ENCODE measurements at places on chromosomes 2 and 18.

DNA sequence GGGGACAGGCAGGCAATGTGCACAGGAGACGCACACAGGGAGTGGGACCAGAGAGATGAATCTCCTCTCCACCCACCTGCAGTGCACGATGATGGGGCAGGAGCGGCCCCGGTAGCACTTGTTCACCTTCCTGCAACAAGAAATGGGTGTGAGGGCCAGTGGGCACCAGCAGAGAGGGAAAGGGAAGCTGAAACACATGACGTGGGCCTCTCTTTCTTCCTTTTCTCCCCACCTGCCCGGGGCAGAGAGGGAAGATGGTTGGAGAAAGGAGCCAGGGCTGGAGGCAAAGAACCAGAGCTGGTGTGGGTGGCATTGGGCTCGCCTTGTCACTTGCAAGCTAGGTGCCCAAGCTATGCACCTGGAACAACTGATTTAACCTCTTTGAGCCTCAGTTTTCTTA lies 12.2 kb downstream of the DNAJB2 start:
- DNase-seq: no peak

- DNase-seq: no peak
These were observed 7.5 kb downstream of the SMCHD1 start for GRCh38 chr18:2662990-2663389.

- peak; percentile 87 for DNase-seq
These were observed 114.2 kb upstream of the SERTAD2 start for GRCh38 chr2:64767670-64768468.

- DNase-seq: peak; percentile 45
These were observed 16.8 kb upstream of the ALPI start for GRCh38 chr2:232438951-232439757.

DNA sequence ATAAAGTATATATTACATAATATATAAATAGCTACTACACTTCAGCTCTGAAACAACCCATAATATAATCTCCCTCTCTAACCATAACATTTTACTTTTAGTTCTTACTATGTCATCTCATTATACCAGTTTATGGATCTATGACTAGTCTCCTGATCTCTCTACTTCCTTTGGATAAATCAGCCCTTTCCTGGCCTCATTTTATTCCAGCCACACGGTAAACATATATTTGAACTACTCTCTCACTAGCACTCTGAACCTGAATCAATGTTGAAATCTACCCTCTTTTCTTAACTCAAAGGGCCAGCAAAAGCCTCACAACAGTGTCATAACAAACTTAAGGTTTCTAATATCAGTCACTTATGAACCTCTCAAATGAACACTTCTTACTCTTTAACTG lies 62.6 kb downstream of the BAZ2B start:
- DNase-seq: no peak

- DNase-seq: no peak
These were observed 52.8 kb downstream of the CHMP3 start for GRCh38 chr2:86510436-86510933.

DNA sequence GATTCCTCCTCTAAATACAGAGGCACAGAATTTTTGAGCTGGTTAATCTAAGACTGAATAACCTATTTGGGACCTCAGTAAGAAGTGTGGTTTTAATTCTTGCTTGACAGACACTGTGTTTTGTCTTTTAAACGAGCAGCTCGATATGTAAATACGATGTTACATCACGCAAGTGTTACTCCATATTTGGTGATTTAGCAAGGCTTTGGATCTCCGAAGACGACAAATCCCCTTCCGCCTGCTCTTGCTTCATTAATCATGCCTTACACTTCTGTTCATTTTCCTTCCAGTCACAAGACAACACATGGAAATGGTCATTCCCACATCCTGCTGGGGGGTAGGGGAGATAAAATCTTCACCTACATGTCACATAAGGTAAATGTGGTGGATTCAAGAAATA lies 9.4 kb downstream of the BCL11A start:
- DNase-seq: no peak

DNA sequence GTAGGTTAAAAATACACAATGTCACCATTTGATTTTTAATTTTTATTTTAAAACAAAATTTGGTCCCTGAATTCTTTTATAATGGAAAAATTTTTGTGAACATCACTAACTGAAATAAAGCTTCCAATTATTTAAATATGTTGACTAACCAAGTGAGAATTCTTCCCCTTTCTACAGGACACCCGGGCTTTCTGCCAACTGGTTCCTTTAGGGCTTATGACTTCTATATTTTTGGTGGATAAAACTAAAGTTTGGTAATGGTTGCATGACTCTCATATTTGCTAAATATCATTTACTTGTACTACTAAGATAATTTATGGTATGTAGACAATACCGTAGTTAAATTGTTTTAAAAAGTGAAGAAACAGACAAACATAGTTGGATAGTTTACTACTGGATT lies 291.0 kb upstream of the DOK6 start:
- DNase-seq: no peak

GRCh38 chr18:62716619-62717168 lies 1.4 kb downstream of the PHLPP1 start:
- peak; percentile 55 for DNase-seq

DNA sequence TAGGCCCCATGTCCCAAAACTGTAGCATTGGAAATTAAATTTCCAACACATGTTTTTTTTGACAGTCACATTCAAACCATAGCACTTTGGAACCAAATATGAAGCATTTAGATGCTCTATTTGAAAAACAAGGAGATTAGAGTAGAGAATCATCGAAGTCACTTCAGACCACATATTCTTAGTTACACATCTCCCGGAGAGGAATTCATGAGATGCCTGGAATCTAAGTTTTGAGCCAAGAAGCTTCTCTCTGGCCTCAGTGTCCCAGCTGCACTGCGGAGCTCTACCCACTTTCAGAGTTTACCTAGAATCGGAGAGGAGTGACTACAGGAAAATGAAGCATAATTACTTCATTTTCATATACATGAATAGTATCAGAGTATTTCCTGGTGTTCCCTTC lies 385.9 kb downstream of the TNS1 start:
- DNase-seq: no peak

- DNase-seq: no peak
These were observed 22.3 kb upstream of the ORC2 start for GRCh38 chr2:200985799-200986198.

GRCh38 chr18:39591649-39592048 lies 2026.1 kb upstream of the CELF4 start:
- DNase-seq: no peak

DNA sequence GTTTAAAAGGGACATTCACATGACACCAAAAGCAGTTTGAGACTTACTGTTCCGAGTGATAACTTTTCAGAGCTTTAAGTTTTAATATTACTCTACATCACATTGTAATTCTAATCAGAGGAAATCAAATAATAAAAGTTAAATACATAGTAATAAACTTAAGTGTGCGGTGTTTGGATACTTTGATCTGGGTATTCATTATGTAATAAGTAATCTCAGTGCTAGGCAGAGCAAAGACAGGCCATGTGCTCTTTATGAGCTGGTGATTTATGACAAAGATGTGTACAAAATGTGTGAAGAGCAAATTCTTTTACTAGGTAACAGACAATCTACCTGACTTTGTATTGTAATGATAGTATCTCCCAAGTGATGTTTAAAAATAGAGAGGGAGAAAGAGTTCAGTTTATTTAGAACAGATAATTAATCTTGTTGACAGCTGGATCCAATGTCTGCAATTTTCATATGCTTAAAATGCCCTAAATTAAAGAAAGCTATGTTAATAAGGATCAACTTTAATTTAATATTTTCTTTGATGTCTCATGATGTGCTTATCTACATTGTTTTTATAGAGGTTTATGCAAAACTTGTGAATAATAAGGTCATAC lies 4.4 kb downstream of the CFAP221 start:
- no peak for DNase-seq

- DNase-seq: no peak
These were observed 34.2 kb upstream of the TTR start for GRCh38 chr18:31557446-31557845.

DNA sequence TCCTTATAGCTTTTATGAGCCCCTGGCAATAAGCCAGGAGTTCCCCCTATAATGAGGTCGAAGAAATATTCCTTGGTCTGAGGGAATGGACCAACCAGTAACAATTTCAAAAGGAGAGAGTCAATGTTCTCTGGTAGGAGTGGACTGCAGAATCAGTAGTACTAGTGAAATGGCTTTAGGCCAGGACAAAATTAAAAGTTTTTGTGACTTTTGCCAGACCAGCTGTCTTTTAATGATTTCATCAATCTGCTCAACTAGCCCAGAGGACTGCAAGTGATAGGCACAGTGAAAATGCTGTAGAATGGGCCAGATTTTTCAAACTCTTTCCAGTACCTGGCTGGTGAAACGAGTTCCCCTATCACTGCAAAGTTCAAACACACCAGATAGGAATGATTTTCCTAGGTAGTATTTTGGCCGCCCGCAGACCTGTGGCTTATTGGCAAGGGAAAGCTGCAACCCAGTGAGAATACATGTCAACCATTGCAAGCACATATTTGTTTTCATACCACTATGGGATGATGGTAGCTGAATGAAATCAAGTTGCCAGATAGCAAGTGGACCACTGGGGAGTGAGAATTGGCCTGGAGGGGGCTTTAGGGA lies 45.5 kb downstream of the CERS6 start:
- DNase-seq: no peak

DNA sequence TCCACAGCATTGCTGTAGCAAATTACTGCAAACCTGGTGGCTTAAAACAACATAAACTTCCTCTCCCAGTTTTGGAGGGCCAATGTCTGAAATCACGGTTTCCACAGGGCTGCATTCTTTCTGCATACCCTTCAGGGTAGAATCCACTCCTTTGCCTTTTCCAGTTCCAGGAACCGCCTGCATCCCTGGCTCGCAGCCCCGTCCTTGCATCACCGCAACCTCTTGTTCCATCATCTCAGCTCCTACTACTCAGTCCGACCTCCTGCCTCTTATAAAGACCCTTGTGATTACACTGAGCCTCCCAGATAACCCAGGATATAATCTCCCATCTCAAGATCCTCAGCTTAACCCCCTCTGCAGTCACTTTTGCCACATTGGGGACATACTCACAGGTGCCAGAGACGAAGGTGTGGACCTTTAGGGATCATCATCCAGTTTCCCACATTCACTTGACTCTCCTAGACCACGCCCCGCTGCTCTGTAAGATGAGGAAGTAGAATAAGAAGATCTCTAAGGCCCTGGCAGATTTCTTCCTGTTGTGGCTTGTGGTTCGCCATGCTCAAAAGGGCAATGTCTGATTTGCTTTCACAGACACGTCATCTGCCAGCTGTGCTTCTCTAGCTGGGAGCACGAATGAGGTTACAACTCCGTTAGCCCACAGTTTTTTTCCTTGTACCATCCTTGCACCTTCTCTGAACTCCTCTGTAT lies 103.6 kb upstream of the AGAP1 start:
- peak; percentile 54 for DNase-seq

DNA sequence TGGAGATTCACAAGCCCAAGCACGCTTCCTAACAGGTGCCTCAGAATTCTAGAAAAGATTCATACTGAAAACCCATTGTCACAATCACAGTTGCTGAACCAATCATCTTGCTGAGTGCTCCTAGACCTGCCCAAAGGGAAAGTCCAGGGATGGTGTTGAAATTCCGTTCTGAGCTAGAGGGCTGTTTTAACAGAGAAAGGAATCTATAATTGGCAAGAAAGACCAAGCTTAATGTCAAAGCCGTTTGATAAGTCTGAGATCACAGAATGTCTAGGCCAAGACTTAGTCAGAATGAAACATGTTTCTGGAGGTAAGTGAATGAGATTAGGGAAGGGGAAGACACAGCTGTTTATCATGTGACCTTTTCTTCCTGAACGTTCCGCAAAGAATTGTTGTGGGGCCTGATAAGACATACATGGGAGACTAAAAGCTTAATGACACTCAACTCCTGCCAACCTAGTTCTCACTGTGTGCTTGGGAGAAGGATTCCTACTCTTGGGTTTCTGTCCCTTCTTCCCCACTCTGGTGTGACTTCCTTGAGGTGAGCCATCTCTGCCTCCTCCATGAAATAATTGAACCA lies 27.5 kb downstream of the PMAIP1 start:
- DNase-seq: no peak

GRCh38 chr2:139177041-139177440 lies 396.9 kb upstream of the NXPH2 start:
- DNase-seq: no peak

DNA sequence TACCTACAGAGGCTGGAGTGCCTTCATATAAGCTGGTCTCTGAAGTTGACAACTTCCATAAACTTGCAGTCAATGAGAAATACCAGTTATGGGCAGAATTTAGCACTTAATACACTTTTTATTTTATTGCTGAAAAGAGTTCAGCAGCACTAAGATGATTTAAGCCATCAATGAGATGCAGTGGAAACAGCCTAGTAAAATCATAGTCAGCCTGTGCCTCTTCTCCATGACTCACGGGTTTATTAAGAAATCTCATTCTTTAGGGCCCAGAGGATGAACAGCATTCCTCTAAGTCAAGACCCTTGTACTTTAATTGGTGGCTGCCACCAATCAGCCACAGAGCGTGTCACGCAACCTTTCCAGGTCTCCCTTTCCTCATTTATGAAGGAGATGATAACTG lies 1357.9 kb upstream of the CELF4 start:
- no peak for DNase-seq

DNA sequence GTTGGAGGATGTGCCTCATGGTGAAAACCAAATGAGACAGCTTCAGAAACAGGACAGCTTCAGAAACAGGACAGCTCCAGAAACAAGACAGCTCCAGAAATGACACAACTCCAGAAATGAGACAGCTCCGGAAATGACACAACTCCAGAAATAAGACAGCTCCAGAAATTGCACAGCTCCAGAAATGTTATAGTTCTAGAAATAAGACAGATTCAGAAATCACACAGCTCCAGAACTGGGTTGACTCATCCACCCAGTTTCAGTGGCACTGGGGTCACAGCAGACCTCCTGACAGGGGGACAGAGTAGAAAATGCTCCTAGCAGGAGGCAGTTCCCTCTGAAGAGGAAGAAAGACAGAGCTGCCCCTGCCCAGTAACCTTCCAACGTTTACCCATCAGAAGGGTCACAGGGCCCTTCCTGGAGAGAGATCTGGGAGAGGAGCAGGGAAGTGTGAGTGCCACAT lies 26.9 kb upstream of the COL6A3 start:
- no peak for DNase-seq

GRCh38 chr2:216477283-216478035 lies 21.2 kb upstream of the RPL37A start:
- no peak for DNase-seq

- DNase-seq: no peak
These were observed 60.2 kb downstream of the DNMT3A start for GRCh38 chr2:25281522-25281921.

- DNase-seq: no peak
These were observed 152.9 kb downstream of the SMAD7 start for GRCh38 chr18:48797841-48798255.

DNA sequence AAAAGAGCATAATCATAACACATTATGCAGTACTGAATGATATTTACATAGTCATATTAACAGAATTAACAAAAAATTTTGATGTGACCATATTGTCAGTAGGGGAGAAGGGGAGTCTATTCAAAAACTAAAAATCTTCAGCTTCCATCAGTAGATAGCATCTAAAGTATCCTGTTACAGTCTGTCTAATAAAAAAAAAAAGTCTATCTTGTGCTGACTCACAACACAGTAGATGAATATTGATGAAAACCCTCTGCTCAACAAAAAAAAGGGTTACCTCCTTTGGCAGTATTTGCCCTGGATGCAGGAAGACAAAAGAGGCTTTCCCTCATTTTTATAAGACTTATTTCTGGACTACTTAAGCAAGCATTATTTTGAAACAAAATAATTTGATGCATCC lies 27.3 kb downstream of the GRB14 start:
- no peak for DNase-seq

Data from CD4-positive, alpha-beta T cell treated with Interleukin-10 for 1 hour (primary cell).